GM23338 (cell line): ENCODE measurements at places on chromosomes 11 and 22. TPM values are rescaled to one million over a fixed set of nuclear protein-coding genes. Genes with fewer than 3 reads are reported as not detected.

Gene MUC6
- not detected in 2 replicates for total RNA-seq

Gene LRRC75B
- 12.8 and 22.1 TPM in 2 replicates for total RNA-seq

Gene C22orf42
- total RNA-seq = 0.23 and 0.76 TPM in 2 replicates

Gene PTGDR2
- 0.24 and 0.35 TPM in 2 replicates for total RNA-seq

Gene NRIP3
- total RNA-seq = 7.9 and 8.0 TPM in 2 replicates

Gene FREY1
- 1.1 TPM in 1 of 2 replicates, not detected in the other for total RNA-seq

Gene MACROD1
- 22.2 and 33.0 TPM in 2 replicates for total RNA-seq

Gene SUSD2
- 2.1 and 2.2 TPM in 2 replicates for total RNA-seq

Gene CFAP300
- 1.2 and 1.4 TPM in 2 replicates for total RNA-seq

Gene VSIG2
- total RNA-seq = not detected in 2 replicates

Gene HIC2
- total RNA-seq = 28.0 and 34.0 TPM in 2 replicates

Gene MRGPRE
- total RNA-seq = not detected in 2 replicates

Gene MMP13
- total RNA-seq = not detected in 2 replicates

Gene TMEM126B
- 93.0 and 96.1 TPM in 2 replicates for total RNA-seq

Gene PGR
- total RNA-seq = 0.04 and 0.07 TPM in 2 replicates

Gene LIF
- 3.6 and 5.9 TPM in 2 replicates for total RNA-seq

Gene SLC17A6
- total RNA-seq = 0.16 and 0.31 TPM in 2 replicates

Gene PANX2
- 5.1 and 5.9 TPM in 2 replicates for total RNA-seq

Gene OR4A47
- total RNA-seq = not detected in 2 replicates

Gene EIF3D
- total RNA-seq = 360 and 381 TPM in 2 replicates

Gene OR52E8
- 0.21 TPM in 1 of 2 replicates, not detected in the other for total RNA-seq

Gene FAM227A
- 6.1 and 11.0 TPM in 2 replicates for total RNA-seq

Gene OLFML1
- total RNA-seq = not detected in 2 replicates

Gene GNG3
- 0.82 and 2.1 TPM in 2 replicates for total RNA-seq

Gene BLID
- total RNA-seq = not detected in 2 replicates

Gene RGL4
- total RNA-seq = not detected in 2 replicates

Gene OR5P2
- 1.3 and 1.5 TPM in 2 replicates for total RNA-seq

Gene FAM83F
- total RNA-seq = 13.5 and 15.9 TPM in 2 replicates

Gene OR51E2
- not detected in 2 replicates for total RNA-seq

Gene OR10D3
- total RNA-seq = not detected in 2 replicates

Gene TSGA10IP
- total RNA-seq = 1.1 and 2.0 TPM in 2 replicates

Gene SAA4
- total RNA-seq = not detected in 2 replicates

Gene CASP12
- total RNA-seq = not detected in 2 replicates

Gene SCT
- total RNA-seq = not detected in 2 replicates

Gene TREH
- not detected in 2 replicates for total RNA-seq

Gene PTPN5
- total RNA-seq = 4.9 and 5.7 TPM in 2 replicates

Gene OR10A2
- total RNA-seq = not detected in 2 replicates

Gene SYT13
- total RNA-seq = 16.3 and 17.1 TPM in 2 replicates

Gene NXPE2
- 0.10 and 0.12 TPM in 2 replicates for total RNA-seq

Gene OR51A4
- total RNA-seq = not detected in 2 replicates

Gene SLCO2B1
- not detected in 2 replicates for total RNA-seq

Gene ART1
- total RNA-seq = not detected in 2 replicates

Gene IFITM10
- not detected in 2 replicates for total RNA-seq

Gene DMC1
- 5.0 and 8.0 TPM in 2 replicates for total RNA-seq

Gene SLC39A13
- 32.7 TPM in 2 replicates for total RNA-seq

Gene HTR3A
- 8.1 and 9.7 TPM in 2 replicates for total RNA-seq

Gene TSPAN32
- total RNA-seq = not detected in 2 replicates

Gene SCGB1C1
- not detected in 2 replicates for total RNA-seq

Gene CWF19L2
- 20.7 and 27.2 TPM in 2 replicates for total RNA-seq

Gene ELMOD1
- total RNA-seq = 1.2 and 5.2 TPM in 2 replicates

Gene DPAGT1
- 36.4 and 37.2 TPM in 2 replicates for total RNA-seq

Gene FIBP
- 94.3 and 102 TPM in 2 replicates for total RNA-seq

Gene MS4A2
- not detected in 2 replicates for total RNA-seq

Gene OR56A1
- total RNA-seq = 0.35 and 0.97 TPM in 2 replicates

Gene SEC14L6
- total RNA-seq = 2.1 and 2.4 TPM in 2 replicates

Gene MYO7A
- total RNA-seq = 2.3 and 5.4 TPM in 2 replicates

Gene OR2D3
- total RNA-seq = not detected in 2 replicates
